ENCODE measurements at places on chromosomes 1 and 21.

- DNase-seq, result no peak
These were observed 318.1 kb downstream of the HHIPL2 start for GRCh38 chr1:222229672-222230312.

DNA sequence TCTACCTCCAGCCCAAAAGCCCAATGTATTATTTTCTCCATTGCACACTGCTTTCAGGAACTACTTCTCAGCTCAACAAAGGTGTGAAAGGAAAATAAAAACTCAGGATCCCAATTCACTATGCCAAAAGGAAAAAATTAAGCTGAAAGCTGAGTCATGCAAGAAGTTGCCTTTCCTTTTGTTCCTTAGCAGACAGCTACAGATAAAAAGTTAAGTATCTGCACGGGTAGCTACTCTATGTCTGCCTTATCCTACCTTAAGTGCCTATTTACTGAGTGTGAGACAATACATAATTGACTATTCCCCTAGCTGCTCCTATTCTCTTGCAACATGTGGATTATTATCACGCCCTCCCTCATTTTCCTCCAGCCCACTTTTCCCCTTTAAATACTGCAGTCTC is 84.1 kb downstream of the ADCY10 start:
- DNase-seq, result no peak

DNA sequence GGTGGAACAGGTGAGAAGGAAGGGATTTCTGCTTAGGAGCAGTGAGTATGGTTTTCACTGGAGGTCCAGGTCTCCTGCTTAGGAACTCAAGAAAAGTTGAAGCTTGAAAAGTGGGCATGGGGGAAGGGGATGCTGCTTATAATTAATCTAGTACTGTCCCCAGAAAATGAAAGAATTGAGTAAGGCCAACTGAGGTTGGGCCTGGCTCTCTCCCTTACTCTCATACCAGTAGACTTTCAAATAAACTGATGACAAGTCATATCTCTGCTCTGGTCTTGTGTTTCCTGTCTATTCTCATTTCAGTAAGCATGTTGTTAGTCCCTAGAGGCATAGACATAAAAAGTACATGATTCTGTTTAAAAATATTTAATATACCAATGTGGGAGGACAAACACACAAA is 26.4 kb downstream of the CD48 start:
- DNase-seq, result no peak

DNA sequence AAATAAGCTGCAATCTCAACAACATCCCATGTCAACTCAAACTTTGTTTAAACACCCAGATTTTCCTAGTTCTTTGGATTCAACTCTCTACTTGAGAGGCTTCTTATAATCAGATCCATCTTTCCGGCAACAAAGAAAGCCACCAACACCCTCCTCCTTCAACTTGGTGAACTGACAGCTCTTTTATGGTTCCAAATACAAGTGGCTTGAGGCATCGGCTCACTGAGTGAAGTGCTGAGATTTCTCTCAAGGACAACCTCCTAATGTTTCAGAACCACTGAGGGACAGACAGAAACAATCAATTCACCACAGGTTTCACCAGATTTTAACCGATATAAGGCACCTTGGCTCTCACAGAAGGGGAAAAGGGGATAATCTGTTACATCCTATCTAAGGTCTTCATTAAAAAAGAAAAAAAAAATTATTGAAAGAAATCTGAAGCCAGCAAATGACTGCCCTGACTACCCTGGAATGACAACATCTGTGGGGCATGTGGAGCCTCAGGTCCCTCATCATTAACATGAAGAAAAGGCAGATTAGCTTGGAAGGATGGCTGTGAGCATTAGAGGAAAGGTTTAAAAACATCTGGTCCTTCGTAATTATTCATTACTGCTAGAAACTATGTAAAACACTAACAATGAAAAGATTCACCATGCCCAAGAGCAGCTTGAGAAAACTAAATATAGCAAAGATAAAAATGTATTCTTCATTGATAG is 50.9 kb downstream of the PTPN14 start:
- DNase-seq, result no peak

DNA sequence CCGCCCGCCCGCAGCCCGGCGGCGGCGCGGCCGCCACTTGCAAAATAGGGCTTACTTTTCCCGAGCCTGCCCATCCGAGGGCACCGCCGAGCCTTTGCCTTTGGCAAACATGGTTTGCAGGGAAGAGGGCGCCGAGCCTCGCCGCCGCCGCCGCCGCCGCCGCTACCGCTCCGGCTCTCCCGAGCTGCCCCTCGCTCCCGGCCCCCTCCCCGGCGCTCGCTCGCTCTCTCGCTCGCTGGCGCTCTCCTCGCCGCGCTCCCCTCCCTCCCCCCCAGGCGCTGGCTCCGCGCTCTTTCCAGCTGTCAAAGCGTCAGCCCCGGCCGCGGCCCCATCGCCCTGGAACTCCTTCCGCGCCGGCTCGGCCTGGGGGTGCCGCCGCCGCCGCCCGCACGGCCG is 298 bp downstream of the SSBP3 start:
- DNase-seq, result no peak

DNA sequence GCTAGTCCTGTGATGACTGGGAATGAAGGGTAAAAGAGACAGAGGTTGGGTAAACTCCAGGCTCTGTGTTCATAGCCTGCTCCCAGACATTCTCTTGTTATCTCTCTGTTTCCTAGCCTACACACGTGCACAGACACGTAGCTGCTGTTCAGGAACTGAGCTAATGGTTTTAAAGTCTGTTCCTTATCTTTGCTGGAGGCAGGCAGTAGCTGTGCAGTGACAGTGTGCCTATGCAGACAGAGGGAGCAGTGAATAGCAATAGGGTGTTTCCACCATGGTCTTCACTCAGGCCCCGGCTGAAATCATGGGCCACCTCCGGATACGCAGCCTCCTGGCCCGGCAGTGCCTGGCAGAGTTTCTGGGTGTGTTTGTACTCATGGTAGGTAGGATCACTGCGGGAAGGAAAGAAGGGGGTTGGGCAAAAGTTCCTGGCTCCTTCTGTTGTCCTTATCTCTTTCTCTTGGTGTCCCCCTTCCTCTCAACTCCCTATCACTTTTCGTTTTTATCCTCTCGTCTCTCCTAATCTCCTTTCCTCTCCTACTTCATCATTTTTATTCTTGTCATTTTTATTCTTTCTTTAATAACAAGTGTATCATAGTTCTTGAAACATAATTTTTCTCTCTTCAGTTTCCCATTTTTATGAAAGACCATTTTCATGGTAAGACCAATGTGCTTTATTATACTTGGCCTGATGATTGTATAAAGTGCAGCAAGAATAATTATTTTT is at the start of gene AQP10:
Gene AQP10 (plus strand): TSS at position 212 of the 727 bp plus-strand sequence. CDS start 63 bp downstream, at position 275.
- DNase-seq, result no peak

DNA sequence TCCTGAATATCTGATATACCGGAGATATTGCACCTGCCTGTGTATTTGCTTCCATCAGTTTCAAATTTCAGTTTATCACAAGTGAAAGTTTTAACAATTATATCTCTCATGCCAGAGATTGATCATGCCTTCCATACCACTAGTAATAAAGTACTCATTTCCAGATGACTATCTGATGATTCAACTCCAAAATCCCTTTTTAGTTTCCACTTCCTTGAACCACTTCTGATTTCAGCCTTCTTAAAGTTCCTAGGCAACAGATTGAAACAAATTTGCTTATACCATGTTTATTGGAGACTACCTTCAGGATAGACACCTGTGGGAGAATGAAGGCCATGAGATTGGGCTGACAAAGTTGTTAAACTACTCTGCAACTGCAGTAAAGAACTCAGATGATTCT is 21.5 kb upstream of the COL11A1 start:
- no peak for DNase-seq

DNA sequence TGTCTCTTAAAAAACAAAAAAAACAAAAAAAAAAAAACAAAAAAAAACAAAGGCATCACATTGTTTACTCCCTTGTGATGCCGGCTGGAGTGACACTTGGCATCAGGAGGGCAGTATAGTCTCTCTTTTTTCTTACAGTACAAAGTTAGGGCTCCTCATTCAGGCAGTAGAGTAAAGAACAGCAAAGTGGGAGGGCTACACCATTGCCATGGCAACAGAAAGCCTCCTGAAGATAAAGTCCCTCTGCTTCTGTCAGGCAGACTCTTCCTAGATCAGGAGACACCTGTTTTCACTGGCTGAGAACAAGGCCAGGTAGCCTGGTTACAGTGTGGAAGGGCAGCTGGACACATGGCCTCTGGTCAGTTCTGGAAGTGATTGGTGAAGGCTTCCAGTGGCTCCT is 41.3 kb upstream of the RAB3GAP2 start:
- no peak for DNase-seq

DNA sequence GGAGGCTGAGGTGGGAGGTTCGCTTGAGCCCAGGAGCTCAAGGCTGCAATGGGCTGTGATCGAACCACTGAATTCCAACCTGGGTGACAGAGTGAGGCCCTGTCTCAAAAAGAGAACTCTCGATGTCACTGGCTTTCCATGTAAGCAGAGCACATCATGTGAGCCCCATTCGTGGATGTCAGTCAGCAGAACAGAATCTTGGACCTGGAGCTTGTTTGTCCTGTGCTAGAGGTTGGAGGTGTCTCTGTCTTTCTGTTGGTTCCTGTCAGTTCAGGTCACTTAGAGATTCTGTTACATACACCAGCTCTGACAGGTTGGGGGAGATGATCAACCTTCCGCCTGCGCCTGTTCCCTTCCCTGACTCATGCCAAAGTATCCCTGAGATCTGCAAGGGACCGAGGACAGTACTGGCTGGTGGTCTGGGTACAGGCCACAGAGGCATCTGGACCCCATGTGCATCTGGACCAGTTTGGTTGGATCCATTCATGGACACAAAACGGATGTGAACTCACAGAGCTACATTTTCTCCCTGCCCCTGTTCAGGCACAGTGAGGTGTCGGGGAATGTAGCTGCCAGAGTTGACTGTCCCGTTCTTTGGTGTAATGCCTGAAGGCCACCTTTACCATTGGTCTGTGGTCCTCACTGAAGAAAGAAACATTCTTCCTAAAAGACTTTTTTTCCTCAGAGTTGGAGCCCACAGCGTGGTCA is 10.0 kb downstream of the ARF1 start:
- DNase-seq, result no peak

GRCh38 chr1:47738560-47739182 is 258.5 kb downstream of the TRABD2B start:
- DNase-seq, result no peak

- DNase-seq, result no peak
These were observed 13.8 kb downstream of the OPTC start for GRCh38 chr1:203507759-203508158.

- no peak for DNase-seq
These were observed 8.7 kb upstream of the SLC2A5 start for GRCh38 chr1:9078015-9078751.

DNA sequence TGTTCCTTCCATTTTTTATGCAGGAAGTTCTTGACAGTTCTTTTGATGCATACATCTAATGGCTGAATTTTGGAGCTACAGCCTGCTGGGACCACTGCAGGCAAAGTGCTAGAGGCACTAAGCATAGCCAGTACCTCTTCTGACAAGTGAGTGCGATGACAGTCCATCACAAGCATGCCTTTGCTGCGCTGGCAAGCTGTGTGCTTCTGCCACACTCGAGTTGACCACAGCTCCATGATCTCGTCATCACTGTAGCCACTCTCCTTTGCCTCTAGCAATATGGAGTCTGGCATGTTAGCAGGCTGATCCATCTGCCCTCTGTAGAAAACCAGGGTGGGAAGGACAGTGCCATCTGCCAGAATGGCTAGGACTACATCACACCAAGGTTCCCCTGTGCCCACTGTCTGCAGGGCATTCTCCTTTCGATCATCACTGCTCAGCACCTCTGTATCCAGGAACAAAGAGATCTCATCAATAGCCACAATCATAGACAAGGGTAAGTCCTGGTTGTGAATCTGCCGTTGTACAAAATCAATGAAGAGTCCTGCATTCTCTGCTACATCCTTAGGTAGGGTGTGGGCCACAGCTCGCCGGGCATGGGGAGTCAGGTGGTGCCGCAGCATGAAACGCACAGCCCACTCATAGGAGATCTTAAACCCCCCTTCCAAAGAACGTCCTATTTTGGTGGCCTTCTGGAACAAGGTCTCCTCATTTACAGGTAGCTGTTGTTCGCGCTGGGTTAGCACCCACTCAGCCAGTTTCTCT is 6.0 kb downstream of the PSMB4 start:
- DNase-seq, result no peak

- no peak for DNase-seq
These were observed 184.9 kb upstream of the ESRRG start for GRCh38 chr1:216908126-216908525.

DNA sequence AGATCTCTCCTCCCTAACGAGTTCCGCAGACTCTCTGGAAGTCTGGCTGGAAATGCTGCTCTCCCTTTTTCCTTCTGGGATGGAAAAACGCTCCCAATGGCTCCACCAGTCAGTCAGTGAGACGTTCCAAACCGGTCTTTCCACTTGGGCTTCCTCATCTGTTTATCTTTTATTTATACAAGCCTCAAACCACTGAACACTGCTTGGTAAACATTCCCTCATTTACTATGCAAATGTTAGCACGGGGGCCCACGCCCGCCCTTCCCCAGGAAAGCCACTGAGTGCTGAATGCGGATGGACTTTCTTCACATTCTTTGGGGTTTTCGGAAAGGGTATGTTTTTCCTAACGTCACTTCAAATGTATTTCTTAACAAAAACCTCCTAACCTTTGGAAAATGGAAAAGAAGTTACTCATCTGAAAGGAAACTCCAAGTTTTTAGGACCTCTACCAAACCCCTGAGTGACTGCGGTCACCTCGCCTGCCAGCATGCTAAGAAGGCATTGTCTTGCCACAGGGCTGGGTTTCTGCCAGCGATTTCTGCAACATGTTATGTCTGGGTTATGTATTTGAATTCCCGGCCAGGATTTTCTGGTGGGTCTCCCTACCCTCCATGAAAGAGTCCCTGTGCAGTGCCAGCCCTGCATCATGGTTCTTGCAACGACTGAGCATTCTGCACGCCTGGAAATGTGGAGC is 14.0 kb upstream of the UMODL1 start:
- DNase-seq, result peak; percentile 81

DNA sequence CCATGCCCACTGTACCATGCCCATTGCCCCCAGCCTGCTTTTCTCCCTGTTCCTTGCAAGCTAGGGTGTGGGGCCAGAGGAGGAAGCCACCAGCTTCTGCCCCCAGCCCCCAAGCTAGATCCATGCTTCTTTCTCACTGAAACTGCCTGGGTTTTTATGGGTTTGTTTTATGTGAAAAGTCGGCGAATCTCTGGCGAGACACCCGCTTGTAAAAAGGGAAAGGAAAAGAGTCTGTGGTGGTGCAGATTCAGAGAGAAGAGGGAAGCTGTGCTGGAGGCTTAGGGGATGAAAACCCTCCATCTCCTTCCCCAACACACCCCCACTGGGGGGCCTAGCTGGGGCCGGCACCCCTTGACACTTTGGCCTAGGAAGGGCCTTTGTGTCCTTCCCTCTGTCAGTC is 26.2 kb downstream of the GRHL3 start:
- no peak for DNase-seq

- no peak for DNase-seq
These were observed 3.2 kb downstream of the C1orf226 start for GRCh38 chr1:162384601-162385279.
